ENCODE measurements at places on chromosomes 4 and X.

DNA sequence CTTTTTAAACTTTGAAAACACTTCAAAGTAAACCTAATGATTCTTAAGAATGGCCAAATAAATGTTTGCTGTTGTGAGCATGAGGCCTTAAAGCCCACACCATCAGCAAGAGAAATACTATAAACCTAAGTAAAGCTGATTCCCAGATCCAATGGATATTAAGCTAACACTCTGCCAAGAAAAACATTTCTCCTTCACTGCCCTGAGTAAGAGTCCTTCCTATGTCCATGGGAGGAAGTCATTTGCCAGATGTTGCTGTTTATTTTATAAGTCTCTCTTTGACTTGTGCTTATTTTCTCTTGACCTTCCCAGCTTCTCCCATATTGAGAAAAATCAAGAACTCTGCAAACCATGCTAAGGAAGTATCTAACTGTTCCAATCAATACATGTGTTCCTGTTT is 154.3 kb upstream of the EDNRA start:
- no peak for ATAC-seq

GRCh38 chr4:139851639-139852038 is 186.0 kb downstream of the MGST2 start:
- no peak for ATAC-seq

DNA sequence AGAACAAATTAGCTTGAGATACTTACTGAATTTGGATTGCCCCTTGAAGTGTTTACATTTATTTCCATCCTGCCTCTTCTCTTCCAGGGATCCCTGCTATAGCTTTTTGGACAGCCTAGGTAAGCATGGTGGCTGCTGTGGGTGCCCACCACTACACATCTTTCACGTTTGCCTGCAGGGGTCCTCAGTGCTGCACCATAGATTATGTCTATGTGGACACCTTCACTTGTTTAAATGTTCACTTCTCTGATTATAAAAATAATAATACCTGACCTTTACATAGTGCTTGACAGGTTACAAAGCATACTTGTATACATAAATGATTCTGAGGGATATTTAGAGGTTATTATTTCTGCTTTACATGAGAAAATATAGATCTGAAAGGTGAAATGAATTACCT is 67.9 kb upstream of the SLC4A4 start:
- no peak for ATAC-seq

GRCh38 chrX:51955200-51955599 is 61.8 kb downstream of the MAGED1 start:
- no peak for ATAC-seq

DNA sequence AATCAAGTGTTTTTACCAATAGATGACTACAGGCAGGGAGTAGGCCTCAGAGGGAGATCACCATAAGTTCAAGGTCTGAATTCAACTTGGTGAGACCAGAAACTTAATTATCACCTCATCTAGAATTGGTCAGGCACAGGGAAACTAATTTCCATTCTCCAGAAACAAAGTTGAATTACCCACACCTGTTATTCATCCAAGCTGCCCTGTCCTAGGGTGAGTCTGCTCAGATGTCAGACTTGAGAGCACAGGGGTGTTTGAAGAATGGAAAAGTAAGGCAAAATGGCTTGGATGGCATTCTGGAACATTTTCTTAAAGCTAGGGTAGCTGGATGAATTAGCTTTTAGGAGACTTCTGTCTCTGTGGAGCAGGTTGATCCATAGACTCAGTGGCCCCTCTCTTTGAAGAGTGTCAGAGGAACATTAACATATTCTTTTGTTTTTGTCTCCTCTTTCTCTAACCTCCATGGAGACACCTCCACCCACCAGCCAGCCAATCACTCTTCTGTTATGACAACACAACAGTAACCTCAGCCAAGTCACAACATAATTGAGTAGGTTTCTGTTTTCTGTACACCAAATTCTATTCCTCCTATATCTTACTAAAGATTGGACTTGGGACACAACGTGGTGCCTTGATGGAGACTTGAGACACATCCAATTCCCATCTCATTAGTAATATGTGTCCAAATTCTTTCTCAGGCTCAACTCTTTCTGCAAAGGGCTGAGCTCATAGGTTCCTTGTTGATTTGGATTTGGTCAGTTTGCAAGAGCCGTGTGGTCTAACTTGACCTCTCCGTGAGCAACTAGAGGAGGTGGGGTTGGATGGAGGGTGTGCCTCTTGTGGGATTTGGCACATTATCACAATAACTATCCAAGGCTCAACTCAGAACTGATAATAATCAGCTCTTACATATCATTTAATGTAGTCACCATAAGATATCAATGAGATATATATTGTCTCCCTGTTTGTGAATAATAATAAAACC is 45.1 kb downstream of the VSIG4 start:
- no peak for ATAC-seq

GRCh38 chrX:124332481-124333424 is at the start of gene TEX13D:
TEX13D (plus strand) TSS chrX:124332660; CDS start chrX:124332918, 258 bp downstream.
- no peak for ATAC-seq

DNA sequence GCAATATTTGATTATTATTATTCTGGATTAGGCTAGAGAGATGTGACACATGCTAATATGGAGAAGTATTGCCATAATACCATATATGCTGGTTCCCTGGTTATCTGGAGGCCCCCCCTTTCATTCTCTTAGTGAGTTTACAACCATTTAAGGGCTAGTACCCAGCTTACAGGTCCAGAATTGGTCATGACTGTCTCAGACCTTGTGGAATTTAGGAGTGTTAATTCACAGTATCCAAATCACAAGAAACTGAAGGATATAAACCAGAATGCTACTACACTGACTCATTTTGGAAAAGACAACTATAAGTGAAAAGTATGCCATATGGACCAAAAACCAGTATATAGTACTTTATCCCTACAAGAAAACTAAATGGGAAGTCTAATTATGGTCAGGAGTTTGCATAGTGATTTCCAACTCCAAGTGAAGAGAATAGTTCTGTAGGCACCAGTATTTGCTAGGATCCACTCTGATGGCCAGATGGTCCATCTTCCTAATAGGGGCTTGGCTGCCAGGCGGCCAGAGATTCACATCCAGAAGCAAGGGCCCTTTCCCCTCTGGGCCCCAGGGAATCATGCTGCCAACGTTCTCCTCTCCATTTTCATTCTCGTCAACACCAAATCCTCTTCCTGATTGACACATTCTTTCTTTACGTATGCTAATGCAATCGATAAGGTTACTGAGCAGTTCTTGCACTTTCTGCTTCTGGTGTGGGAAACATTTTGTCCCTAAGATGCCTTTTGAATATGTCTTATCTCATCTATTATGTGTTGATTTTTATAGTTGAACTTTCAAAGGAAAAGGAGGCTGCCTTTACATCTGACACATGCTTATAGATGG is 123.6 kb downstream of the SHROOM3 start:
- ATAC-seq: no peak

DNA sequence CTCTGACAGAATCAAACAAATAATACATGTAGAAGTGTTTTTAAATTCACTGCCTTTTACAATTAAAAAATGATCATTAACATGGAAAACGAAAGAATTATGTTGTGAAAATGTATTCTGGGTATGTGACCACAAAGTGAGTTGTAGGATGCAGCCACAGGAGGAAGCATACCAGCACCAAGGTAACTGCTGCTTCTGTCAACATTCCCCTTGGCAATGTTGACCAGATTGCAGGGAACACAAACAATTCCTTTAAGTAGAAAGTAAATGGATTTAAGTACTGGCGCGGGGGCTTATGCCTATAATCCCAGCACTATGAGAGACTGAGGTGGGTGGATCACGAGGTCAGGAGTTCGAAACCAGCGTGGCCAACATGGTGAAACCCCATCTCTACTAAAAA is 1877.9 kb upstream of the PCDH7 start:
- no peak for ATAC-seq

DNA sequence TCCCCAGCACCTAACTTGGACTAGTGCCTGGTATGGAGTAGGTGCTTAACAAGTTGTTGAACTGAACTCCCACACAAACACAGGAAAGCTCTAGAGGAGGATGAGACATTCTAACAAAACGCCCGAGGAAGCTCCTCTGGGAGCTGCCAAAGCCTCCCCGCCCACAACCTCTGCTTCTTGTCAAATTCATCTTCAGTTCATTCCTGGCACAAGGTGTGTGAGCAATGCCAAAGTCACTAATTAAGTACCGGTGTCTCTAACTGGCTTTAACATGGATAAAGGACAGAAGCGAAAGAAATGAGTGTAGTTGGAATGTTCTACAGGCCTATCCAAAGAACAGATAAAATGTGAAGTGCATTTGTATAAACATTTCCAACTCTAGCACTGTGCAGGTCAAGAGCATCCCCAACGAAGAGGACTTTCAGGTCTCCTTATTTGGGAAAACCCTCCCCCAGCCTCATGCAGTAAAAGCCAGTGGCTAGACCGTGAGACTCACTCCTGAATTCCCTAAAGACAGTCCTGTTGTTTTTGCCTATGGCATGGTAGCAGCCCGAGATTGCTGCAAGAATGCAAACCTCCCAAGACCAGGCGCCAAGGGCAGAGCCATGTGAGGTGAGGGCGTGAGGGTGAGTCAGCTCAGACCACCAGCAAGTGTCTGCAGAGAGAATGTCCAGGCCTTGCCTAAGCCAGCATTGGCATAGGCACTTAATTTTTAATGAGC is 72.2 kb upstream of the KLF3 start:
- ATAC-seq: no peak

GRCh38 chrX:153312842-153313241 is 8.7 kb downstream of the PNMA6F start:
- ATAC-seq: no peak

GRCh38 chr4:104743215-104743653 is 248.5 kb upstream of the CXXC4 start:
- peak; percentile 92 for ATAC-seq

DNA sequence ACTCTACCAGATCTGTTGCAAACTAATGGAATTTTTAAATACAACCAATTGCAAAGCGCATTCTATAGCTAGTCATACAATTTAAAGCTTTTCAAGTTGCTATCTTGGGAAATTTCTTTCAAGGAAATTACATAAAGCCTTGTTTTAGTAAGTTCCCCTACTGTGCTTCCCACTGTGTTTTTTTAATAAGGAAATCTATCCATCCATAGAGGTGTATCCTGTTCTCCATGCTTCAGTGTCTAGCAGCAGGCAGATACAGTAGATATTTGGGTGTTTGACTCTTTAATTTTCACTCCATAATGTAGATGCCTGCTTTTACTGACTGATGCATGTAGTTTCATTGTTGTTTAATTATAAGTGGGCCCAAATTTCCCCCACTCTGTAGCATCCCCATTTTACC is 171.6 kb upstream of the POU3F4 start:
- ATAC-seq: no peak

- ATAC-seq: no peak
These were observed 262.5 kb upstream of the PCDH18 start for GRCh38 chr4:137794764-137795254.

DNA sequence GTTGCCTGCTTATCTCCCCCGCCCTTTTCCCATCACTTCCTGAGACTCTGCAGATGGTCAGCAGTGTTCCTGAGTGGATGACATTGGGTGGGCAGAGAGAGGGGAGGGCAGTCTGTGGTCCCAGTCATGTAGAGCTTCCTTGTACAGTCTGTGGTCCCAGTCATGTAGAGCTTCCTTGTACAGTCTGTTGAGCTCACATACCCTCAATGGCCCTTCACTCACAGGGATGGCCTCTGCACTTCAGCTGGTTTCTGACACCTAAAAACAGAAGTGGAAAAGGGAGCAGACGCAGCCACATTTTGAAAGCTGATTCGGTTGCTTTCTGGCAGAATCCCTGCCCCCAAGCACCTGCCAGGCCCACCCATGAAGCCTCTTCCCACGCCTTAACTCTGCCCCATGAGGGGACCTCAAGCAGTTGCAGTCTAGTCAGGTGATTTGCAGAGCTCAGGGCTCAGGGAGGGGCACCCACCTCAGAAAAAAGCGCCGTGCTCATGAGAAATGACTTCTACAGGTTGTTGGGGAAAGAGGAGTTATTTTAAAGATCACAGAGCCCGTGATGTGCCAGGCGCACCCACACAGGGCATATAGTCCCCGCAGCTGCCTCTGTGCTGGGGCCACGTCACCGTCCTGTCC is 3.6 kb upstream of the TMEM271 start:
- peak; percentile 69 for ATAC-seq

DNA sequence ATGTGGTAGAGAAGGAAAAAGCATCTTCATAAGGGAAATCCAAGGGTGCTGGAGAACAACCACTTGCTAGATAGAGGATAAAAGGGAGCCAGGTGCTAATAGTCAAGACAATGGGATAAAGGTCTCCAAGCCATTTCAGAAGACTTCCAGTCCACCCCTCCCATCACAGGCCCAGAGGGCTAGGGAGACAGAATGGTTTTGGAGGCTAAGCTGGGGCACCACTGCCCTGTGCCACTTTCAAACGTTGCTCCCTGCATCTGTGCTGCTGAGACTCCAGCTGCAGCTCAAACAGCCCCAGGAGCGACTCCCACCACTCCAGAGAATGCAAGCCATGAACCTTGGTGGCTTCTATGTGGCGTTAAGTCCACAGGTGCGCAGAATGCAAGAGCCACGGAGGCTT is 38.4 kb upstream of the HUWE1 start:
- ATAC-seq: no peak

GRCh38 chrX:48890296-48890925 is 7.2 kb downstream of the TIMM17B start:
- peak; percentile 6 for ATAC-seq

GRCh38 chrX:121958886-121959285 is 911.5 kb downstream of the GLUD2 start:
- ATAC-seq: no peak

DNA sequence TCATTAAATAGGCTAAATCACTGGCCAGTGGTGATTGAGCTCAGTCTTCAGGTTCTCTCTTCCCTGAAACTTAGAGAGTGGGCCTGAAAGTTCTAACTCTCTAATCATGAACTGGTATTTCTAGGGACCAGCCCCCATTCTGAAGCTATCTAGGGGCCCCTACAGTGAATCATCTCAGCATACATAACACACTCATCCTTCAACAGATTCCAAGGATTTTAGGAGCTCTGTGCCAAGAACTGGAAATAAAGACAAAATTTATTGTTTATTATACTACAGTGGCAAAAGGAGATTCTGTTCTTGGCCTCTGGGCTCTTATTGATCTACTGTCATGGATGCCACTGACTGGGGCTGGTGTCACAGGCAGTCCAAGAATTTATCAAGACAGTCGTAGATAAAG is 263.8 kb upstream of the IGFBP7 start:
- ATAC-seq: no peak
